Activated CD4-positive, alpha-beta T cell treated with anti-CD3 and anti-CD28 coated beads, Interleukin-2, Interleukin-4, amounts not matched to agents 100 ng/mL and 50 ng/mL, durations not matched to agents 16 hours and 8 hours (primary cell): ENCODE measurements at places on chromosomes 6 and 20.

DNA sequence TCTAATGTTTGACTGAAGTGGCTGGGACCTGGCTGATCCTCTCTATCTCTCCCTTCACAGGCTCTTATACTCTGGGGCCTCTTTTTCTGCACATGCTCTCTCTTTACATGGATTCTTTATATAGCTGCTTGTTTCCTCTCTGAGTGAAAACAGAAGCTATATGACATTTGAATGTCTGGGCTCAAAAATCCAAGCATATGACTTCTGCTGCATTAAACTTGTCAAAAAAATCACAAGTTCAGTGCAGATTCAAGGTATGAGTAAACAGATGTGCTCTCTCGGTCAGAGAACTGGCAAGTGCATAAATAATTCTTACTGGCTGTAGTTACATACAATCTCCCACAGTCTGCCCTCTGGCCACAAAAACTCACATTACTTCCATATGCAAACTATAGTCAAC, 96.6 kb downstream of the LCA5 start:
- no peak for DNase-seq

DNA sequence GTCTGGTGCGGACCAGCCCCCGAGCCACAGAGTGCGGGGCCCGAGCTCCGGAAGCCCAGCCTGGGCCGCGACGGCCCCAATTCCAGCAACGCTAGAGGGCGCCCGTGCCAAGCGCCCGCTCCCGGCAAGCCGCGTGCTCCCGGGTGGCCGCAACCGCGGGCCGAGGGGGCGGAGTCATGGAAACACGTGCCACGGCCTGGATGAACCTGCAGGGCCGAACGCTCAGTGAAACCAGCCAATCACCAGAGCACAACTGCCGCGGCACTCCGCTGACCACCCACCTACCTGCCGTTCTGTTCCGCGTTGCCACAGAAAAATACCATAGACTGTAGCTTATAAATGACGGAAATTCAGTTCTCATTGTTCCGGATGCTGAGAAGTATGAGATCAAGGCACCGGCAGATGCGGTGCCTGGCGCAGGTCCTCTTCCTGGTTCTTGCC, 85.7 kb upstream of the FOXC1 start:
- DNase-seq: peak; percentile 78

DNA sequence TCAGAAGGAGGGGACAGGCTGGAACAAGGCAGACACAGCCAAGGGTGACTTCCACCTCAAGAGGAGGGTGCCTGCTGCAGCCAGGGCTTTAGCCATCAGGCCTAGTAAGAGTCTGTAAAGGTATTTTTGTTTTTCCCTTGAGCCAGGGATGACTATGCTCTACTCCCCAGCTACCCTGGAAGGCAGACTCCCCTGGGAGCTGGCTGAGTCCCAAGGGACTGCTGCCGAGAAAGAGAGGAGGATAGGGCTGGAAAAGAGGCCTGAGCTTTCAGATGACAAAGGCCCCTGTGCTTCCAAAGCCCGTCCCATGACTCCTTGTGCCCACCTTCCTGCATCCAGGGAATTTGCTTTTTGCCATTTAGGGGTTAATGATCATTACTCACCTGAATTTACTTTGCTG, 14.0 kb upstream of the GSTA4 start:
- no peak for DNase-seq

DNA sequence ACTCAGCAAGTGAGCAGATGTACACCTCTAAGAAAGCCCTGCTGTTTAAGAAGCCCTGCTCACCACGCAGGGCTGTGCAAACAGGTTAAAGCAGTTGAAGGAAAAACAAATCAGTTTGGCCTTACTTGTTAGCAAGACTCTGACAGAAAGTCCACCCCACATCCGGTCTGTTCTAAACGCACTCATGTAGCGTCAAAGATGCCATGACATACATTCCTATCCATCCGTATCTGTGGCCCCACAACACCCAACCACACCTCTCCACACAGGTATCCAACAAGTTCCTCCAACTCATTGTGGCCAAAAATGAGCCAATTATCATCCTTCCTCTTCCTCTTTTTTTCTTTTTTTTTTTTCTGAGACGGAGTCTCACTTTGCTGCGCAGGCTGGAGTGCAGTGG, 22.8 kb upstream of the RAB22A start:
- DNase-seq: no peak

DNA sequence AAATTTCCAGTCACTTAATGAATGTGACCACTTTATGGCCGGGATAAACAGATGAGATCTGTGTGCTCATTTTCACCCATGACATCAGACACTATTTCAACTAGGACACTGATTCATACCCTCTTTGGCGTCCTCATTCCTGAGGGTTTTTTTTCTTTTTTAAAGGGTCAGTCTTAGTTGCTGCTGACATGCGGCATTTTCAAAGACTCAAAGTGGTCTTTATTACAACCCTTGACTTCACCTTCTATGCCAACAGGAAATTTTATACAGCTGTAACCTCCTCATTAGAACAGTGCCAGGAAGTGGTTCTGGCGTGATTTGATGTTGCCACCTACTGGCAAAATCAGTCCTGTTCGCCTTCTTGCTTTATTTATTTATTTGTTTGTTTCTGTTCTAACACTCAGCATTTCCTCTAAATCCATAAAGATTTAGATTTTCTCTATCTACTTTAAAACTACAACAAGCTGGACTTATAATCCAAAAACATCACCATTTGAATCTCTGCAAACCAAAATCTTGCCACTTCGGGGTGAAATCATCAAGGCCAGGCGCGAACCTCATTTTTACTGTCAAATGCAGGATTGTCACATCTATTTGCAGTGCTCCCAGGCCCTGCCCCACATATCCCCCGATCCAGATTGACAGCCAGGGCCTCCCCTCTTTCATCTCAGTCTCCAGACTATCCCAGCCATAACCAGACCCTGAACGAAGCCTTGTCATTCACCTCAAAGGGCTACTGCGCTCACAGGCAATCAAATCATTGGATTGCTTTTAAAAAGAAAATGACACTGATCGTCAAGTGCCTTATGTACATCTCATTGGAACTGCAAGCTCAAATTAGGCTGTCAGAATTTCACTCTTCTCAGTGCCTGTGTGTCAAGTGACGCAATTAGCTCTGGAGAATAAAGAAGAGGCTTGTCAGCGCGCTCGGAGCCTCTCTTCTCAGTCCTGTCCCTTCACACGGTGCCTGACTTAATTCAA, 77.5 kb downstream of the C6orf118 start:
- no peak for DNase-seq

DNA sequence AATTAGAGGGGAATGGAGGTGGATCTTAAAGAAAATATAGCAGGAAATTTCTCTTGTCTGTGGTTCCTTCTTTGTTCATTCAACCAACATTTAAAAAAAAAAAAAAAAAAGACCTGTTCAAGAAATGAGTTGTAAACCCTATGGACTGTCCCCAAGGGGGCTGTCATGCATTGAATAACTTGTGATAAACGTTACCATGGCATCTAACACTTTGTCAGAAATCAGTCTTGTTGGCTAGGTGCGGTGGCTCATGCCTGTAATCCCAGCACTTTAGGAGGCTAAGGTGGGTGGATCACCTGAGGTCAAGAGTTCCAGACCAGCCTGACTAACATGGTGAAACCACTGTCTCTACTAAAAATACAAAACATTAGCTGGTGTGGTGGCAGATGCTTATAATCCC, 381.7 kb downstream of the BCKDHB start:
- no peak for DNase-seq

GRCh38 chr20:7520361-7520760, 419.9 kb downstream of the HAO1 start:
- no peak for DNase-seq

GRCh38 chr6:132506869-132507808, 5.8 kb downstream of the STX7 start:
- no peak for DNase-seq

- no peak for DNase-seq
Observed at GRCh38 chr6:88246654-88247053, 80.5 kb upstream of the CNR1 start.

DNA sequence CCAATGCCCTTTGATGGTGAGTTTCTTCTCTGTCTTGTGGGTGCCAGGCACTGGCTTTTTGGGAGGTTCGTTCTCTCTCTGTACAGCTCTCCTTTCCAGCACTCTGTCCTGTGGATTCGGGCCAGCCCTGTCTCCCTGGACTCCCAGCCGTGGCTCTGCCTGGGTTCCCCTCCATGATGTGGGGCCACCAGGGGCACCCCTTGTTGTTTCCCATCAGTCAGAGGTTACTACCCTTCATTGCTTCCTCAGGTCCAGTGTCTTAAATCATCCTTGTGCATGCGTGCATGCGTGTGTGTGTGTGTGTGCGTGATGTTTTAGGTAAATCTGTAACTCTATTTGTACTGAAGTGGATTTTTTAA, 40.5 kb downstream of the DYNLT1 start:
- DNase-seq: no peak

DNA sequence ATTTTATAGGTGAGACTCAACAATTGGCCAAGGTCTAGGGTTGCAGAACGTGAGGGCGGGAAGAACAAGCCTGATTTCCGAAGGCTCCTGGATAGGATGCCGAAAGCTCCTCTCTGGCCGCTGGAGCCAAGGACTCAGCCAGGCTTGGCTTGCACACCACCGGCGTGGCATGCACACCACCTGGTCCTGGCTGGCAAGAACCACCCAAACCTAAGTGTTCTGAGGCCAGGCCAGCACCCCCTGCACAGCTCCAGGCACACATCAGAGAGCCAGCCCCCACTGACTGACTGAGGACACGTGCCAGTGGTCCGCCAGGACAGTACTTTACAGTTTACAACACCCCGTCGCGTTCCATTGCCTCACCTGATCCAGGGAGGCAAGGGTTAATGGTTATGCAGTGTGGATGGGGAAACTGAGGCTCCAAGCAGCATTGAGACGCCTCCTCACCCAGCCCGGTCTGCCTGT, 414 bp downstream of the TGM2 start:
- no peak for DNase-seq

- DNase-seq: no peak
Observed at GRCh38 chr6:23728707-23729106, 397.3 kb upstream of the NRSN1 start.

- DNase-seq: no peak
Observed at GRCh38 chr6:154111025-154111424, 72.0 kb downstream of the OPRM1 start.

GRCh38 chr6:152271776-152272464, 365.2 kb downstream of the SYNE1 start:
- peak; percentile 40 for DNase-seq

- DNase-seq: no peak
Observed at GRCh38 chr20:59039233-59039632, 3.4 kb downstream of the PRELID3B start.

DNA sequence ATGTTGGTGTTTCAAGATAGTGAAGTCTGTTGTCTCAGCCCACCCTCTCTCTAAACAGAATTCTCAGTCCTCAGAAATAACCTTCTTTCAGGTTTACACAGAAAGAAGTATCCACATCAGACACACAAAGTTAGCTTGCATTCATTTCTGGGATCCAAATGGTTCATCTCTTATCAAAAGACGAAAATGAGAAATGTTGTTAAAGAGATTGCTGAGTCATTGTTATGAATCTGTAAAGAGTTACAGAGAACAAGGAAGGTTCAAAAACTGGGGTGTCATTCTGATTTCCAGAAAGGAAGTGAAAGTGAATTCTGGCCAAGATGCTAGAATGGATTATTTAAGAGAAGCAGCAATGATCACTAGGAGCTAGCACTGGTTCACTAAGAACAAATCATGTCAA, 90.5 kb upstream of the ATXN1 start:
- peak; percentile 45 for DNase-seq

GRCh38 chr6:133724726-133725125, 164.2 kb upstream of the TCF21 start:
- DNase-seq: no peak

DNA sequence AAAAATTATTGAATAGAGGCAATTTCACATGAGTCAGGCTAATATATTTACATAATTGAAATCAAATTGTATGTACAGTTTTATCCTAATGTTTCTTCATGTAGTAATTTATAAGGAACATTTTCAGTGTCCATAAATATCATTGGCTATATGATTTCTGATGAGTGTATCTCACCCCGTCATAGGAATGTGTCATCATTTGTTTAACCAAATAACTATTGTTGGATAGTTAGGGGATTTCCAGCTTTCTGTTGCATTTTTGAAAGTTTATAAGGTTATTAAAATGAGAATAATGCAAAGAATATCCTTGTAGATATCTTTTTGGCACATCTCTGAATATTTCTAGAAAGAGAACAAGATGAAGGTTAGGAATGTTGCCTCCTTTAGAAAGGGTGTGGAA, 39.0 kb downstream of the SYTL3 start:
- DNase-seq: no peak

GRCh38 chr20:46937533-46938226, 43.0 kb downstream of the EYA2 start:
- no peak for DNase-seq

DNA sequence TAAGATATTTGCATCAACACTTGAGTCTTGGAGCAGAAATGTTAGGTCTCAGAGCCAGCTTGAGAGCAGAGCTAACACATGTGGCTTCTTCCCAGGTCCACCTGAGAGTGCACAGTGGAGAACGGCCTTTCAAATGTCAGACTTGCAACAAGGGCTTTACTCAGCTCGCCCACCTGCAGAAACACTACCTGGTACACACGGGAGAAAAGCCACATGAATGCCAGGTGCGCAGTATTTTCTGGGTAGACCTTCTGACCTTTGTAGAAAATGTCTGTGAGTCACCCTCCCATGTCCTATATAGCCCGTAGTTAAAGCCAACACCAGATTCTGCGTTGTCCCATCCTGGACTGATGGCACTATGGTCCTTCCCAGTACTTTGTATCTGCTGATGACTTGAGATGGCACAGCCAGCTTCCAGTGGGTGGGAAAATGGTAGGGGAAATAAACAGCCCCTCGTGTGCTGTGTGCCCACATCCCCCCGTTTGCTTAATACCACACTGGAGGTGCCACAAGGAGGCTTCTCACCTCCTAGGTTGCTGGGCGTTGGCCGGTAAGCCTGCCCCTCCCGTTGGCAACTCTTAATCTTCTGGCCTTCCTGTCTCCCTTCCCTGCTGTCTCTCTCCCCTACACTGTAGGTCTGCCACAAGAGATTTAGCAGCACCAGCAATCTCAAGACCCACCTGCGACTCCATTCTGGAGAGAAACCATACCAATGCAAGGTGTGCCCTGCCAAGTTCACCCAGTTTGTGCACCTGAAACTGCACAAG, 20.3 kb downstream of the PRDM1 start:
- no peak for DNase-seq

DNA sequence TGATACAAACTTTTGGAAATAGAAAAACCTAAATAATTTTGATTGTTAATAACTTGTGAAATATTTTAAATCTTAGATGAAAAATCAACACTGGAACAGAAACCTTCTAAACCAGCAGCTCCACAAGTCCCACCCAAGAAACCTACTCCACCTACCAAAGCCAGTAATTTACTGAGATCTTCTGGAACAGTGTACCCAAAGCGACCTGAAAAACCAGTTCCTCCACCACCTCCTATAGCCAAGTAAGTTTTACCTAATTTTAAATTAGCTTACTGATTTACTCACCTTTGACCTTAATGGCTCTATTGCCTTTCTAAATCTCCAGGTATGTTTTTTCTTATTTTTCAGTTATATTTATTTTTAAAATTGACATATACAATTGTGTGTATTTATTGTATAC, 102.6 kb upstream of the ADGRF4 start:
- DNase-seq: no peak
